ENCODE measurements at places on chromosomes 2 and 18.

- DNase-seq, result no peak
These were observed 2.1 kb downstream of the RNF149 start for GRCh38 chr2:101306410-101306809.

- DNase-seq, result no peak
These were observed 18.8 kb downstream of the UXS1 start for GRCh38 chr2:106175086-106175850.

DNA sequence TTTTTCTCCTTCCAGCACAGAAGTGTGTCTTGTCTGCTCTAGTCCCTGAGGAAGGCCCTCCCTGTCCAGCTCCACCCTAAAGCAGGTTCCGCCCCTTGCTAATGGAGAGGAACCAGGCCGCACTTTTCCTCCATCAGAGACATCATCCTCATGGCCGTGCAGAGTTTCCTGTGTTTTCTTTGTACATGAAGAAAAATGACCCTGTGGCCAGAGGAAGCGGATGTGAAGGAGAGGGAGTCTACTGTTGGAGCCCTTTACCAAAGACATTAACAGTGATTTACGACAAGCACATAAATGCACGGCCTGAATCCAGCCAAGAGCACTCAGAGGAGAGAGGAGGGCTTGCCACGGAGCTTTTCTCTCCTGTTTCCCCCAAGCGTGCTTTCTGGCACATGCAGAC is 109.5 kb downstream of the RNF144A start:
- no peak for DNase-seq

DNA sequence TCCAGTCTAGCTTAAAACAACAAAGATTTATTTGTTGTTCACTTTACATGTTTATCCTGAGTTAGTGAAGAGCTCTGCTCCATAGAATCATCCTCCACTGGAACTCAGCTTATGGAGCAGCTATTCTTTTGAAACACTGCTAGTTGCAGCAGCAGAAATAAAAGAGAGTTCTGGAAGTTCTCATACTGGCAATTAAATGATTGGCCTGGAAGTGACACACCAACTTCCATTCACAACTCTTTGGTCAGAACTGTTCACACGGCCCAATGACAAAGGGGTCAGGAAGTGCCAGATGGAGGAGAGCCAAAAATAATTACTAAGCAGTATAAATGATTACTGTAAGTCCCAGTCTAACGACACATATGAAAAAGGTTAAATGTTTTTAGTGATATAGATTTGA is 39.1 kb downstream of the FBXO11 start:
- peak; percentile 94 for DNase-seq

- no peak for DNase-seq
These were observed 7.5 kb downstream of the PRLH start for GRCh38 chr2:237573721-237574415.

GRCh38 chr2:112529757-112530156 is 12.5 kb upstream of the POLR1B start:
- DNase-seq, result no peak

DNA sequence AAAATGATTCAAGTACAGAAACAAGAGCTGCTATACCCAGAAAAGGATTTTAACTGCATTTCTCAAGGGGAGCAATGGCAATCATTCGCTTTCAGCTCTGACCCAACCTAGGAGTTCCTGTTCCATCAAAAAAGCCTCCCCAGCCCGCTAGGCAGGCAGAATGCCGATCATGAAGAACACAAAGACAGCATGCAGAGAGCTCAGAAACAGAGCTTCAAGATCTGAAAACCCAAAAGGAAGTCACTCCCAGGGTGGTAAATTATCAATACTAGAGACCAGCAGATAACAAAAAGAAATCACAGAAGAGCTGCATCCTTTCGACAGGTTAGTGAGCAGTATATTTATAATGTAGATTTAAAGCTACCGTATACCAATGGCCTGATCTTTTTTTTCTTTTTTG is 84.8 kb upstream of the CRIM1 start:
- no peak for DNase-seq

- DNase-seq, result no peak
These were observed 653.0 kb upstream of the SLC39A10 start for GRCh38 chr2:195003881-195004471.

DNA sequence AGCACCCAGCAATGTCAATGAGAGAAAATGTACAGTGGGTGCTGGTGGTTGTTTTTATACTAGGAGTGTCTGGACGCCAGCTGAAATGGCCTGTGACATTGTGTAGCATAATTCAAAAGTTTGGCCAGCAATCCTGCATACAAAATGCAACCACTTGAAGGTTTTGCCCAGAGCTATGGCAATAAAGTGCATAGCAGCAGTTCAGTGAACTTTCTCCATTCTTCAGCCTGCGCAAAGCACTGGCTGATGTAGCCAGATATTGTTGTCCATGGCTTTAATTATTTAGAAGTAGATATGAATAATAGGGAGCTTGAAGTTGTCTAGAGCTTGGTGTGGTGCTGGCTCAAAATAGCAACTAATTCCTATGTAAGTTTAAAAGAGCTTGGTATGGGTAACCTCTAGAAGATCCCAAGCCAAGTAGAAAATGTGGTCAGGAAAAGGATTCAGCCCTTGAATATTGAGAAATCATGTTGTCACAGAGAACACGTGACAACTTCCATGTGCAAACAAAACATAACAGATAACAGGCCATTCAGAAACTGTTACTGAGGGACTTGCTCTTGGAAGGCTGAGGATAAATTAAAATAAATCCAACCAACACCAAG is 33.3 kb upstream of the PGAP1 start:
- peak; percentile 34 for DNase-seq

GRCh38 chr2:126949775-126950174 is 51.1 kb downstream of the TEX51 start:
- no peak for DNase-seq

GRCh38 chr2:110101280-110101844 is 14.3 kb downstream of the MALL start:
- peak; percentile 100 for DNase-seq

- DNase-seq, result no peak
These were observed 51.0 kb upstream of the RAB27B start for GRCh38 chr18:54777118-54777791.
